ENCODE measurements at places on chromosomes 12 and 14. TPM values are rescaled to one million over a fixed set of nuclear protein-coding genes. Genes with fewer than 3 reads are reported as not detected.

Gene HRK
- not detected for total RNA-seq

Gene FOXM1
- 4.2 TPM for total RNA-seq

Gene PUS1
- 12.4 TPM for total RNA-seq

Gene CRACR2A
- total RNA-seq, result 4.2 TPM

Gene OR10AD1
- total RNA-seq, result not detected

Gene TDRD9
- 0.31 TPM for total RNA-seq

Gene NKX2-8
- not detected for total RNA-seq

Gene NTF3
- not detected for total RNA-seq

Gene TAS2R14
- 1.6 TPM for total RNA-seq

Gene C12orf75
- 1.8 TPM for total RNA-seq

Gene ARL6IP4
- 99.4 TPM for total RNA-seq

Gene GPR137C
- 0.39 TPM for total RNA-seq

Gene SMCO3
- 0.24 TPM for total RNA-seq

Gene GLIPR1L2
- 3.3 TPM for total RNA-seq

Gene RTN1
- 0.12 TPM for total RNA-seq

Gene BORCS5
- total RNA-seq, result 5.6 TPM

Gene CD163L1
- total RNA-seq, result not detected

Gene PTPRQ
- 0.10 TPM for total RNA-seq

Gene PZP
- not detected for total RNA-seq

Gene DHRS1
- 26.9 TPM for total RNA-seq

Gene IRAK3
- total RNA-seq, result 18.7 TPM

Gene FOXN3
- 37.9 TPM for total RNA-seq

Gene HOTAIR
- total RNA-seq, result not detected

Gene ISM2
- total RNA-seq, result 0.19 TPM

Gene DNAJC22
- not detected for total RNA-seq

Gene CLEC6A
- not detected for total RNA-seq

Gene PSMA3
- total RNA-seq, result 90.4 TPM

Gene FBXO21
- 93.6 TPM for total RNA-seq

Gene KLRC2
- not detected for total RNA-seq

Gene FAM186B
- total RNA-seq, result 0.06 TPM

Gene SERPINA5
- 0.44 TPM for total RNA-seq

Gene PLEKHA5
- 23.5 TPM for total RNA-seq

Gene RAB5B
- total RNA-seq, result 66.4 TPM

Gene ORAI1
- 5.3 TPM for total RNA-seq

Gene IL26
- not detected for total RNA-seq

Gene FITM1
- 0.20 TPM for total RNA-seq

Gene MRPL51
- 74.1 TPM for total RNA-seq

Gene ACOT6
- not detected for total RNA-seq

Gene CLECL1
- not detected for total RNA-seq

All from cardiac ventricle fibroblast (primary cell).